ENCODE measurements at places on chromosomes 7 and 10.

GRCh38 chr7:45391618-45392451 is 182.3 kb upstream of the ADCY1 start:
- no peak for DNase-seq

- peak; percentile 4 for DNase-seq
These were observed 13.9 kb downstream of the NAPEPLD start for GRCh38 chr7:103134836-103135554.

GRCh38 chr7:81604075-81604807 is 165.6 kb downstream of the HGF start:
- no peak for DNase-seq

- DNase-seq = no peak
These were observed 465.2 kb downstream of the NRG3 start for GRCh38 chr10:82340166-82340565.

GRCh38 chr7:99920149-99920548 is 819 bp upstream of the TRIM4 start:
- DNase-seq = no peak

- DNase-seq = no peak
These were observed 28.7 kb upstream of the STRIP2 start for GRCh38 chr7:129405527-129405926.

GRCh38 chr10:111082102-111082975 is 5.5 kb downstream of the ADRA2A start:
- no peak for DNase-seq

- no peak for DNase-seq
These were observed 184.7 kb downstream of the VTI1A start for GRCh38 chr10:112631501-112632400.

- no peak for DNase-seq
These were observed 318.5 kb upstream of the ZWINT start for GRCh38 chr10:56679578-56679977.

- no peak for DNase-seq
These were observed 325.9 kb upstream of the NRP1 start for GRCh38 chr10:33660329-33660728.

DNA sequence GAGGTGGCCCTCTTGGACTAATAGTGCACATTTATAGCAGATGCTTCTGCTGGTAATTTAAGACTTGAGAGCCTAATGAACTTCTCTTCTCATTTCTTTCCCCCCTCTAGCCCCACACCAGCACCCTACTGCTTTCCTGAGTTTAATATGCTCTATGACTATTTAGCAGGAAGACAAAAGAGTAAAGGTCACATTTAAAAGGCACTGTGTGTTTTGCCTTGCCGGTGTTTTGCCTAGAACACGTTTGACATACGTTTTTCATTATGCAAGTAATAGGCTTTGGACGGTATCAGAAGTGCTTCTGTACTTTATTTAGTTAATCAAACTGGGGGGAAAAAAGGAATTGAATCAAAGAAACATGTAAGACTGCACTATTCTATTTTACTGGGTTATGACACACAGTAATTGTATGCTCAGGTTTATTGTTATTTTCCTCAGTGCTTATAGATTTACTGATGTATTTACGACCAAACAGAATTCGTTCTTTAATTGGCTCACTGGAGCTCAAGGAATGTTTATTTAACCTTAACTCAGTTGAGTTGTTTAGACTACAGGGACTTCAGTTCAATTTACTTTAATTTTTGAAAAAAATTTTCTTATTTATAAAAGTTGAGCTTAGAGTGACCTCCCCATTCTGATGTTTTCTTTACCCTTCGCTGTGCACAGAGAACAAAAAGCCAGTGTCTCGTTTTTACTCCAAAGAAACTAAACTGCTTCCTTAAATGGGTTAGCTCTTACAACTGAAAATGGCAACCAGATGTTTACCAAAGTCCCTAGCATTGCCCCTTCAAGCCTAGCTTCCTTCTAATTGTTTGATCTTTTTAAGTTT is 35.4 kb downstream of the CPED1 start:
- no peak for DNase-seq
